Substantia nigra (tissue), 51 donors: ENCODE measurements at places on chromosomes 3 and 15.

- DNase-seq = no peak
Observed at GRCh38 chr15:57152666-57153539, 223.4 kb upstream of the CGNL1 start.

- DNase-seq = no peak
Observed at GRCh38 chr3:150764566-150764965, 1.6 kb upstream of the SIAH2 start.

GRCh38 chr3:156459434-156459833 is 95.5 kb downstream of the SSR3 start:
- DNase-seq = no peak

DNA sequence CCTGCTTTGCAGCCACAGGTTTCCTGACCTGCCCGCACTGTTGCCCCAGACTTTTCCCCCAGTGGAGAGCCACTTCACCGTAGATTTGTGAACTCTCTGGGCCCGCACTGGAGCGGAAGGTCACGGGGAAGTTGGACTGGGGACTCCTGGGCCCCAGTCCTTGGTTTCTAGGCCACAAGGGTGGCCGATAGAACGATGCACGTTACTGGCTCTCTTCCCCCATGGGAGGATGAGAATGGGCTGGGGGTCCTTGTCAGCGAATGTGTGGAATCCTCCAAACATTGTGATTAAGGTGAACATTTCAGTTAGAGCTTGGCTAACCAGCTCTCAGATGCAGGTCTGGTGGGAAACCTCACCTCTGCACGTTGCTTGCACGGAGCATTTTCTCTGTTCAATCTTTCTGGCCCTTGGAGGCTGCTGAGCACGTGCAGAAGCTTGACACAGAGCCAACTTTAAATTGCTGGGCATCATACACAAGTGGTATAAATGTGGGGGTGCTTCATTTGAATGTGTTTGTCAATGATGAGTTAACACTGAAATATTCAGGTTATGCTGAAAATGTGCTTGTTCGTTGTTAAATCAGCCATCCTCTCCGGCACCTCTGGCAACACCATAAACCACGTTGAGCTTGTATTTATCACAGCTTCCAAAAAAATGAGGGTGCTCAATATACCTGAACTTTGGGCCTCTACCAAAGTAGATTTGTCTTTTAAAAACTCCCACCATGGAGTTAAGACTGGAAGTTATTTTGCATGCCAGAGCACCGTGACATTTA is 976 bp downstream of the DIS3L start:
- DNase-seq = peak; percentile 33

DNA sequence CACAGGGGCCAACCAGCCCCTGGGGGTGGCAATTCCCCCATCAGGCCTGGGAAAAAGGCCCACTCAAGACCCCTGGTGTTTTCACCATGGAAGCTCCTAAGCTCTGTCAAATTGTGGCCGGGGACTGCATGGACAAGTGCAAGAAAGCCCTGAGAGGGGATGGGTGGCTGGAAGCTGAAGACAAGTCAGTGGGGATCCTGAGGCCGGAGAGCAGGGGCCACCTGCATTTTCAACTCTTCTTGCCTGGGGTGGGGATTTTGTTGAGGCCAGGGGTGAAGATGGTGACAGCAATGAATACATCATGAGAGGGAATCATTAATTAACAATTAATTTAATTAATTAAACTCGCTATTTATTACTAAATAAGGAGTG is 33.9 kb downstream of the FEM1B start:
- DNase-seq = no peak
